Activated T-cell treated with anti-CD3 and anti-CD28 coated beads for 4 hours (primary cell): ENCODE measurements at places on chromosomes 12 and 14.

DNA sequence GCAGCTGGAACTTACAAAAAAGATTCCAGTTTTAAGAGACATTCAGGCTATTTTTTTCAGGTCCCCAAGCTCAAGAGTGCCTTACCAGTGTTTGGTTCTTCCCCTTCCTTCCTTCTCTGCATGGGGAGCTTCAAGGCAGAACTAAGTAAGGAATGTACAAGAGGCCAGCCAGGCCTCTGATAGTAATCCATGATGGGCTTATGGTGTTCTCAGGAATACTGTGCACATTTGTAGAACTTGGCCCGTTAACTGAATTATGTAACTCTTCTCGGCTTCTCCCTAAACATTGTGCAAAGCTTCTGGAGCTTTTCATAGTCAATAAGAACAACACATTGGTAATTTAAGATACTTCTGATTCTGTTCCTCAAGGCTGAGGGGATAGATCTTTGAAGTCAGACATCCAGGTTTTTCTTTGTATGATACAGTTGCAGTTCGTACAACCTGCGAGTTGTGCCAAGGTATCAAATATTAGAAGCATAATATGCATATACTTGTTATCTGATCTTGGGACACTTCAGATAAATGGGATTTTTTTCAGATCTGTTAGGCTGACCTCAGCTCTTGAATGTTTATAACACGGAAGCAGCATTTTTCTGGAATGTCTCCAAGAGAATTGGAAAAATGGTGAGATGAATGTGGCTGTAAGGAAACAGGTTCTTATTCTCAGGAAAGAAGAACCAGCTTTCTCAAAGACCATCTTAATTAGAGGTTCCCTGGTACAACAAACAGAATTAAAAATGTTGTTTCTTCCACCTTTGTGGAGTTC lies 148.6 kb downstream of the ANO4 start:
- no peak for DNase-seq

DNA sequence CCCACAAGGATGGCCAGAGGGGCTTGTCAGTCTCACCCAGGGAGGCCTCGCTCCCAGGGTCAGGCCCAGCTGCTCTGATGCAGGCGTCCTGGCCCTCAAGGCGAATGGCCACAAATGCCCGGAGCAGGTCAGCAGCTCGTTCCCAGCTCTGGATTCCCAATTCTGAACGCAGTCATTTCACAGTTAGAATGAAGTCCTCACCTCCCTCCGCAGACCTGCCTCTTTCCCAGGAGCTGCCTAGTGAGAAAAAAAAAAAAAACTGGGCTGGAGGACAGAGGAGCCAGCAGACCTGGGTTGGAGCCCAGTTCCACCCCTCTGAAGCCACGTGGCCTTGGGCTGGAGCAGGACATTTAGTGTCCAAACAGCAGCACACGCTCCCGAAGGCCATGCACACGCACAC lies 62.2 kb upstream of the DIO3 start:
- DNase-seq: no peak

DNA sequence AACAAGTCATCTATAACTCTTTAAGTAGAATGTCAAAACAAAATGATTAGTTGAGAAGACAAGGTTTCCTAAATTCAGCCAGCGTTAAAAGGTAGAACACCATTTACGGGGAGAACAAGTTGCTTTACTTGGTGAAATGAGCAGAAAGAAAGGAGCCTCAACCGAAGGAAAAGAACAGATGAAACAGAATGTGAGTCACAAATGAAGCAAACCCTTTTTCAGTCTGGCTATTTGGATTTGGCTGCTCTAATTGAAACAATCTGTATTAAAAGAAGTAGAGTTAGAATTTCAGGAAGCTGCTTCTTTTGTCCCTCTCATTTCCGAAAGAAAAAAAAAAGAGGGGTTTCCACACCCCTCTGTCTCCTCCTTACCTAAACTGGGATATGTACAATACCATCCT lies 34.6 kb downstream of the CEP128 start:
- no peak for DNase-seq

DNA sequence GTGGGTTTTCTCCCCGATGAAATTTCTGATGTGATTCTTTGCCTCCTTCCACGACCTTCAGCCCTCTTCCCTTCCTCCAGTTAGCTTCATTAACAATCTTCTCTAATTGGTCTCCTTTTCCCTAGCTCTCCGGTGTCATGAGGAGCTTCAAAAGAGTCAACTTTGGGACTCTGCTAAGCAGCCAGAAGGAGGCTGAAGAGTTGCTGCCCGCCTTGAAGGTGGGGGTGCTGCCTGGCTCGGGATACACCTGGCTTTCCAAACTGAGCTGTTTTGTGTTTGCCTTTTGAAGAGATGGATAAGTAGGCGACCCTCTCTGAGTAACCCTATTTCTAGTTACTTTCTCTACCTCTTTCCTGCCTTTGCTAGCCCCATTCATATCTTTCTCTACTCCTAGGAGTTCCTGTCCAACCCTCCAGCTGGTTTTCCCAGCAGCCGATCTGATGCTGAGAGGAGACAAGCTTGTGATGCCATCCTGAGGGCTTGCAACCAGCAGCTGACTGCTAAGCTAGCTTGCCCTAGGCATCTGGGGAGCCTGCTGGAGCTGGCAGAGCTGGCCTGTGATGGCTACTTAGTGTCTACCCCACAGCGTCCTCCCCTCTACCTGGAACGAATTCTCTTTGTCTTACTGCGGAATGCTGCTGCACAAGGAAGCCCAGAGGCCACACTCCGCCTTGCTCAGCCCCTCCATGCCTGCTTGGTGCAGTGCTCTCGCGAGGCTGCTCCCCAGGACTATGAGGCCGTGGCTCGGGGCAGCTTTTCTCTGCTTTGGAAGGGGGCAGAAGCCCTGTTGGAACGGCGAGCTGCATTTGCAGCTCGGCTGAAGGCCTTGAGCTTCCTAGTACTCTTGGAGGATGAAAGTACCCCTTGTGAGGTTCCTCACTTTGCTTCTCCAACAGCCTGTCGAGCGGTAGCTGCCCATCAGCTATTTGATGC lies 797 bp downstream of the ESPL1 start:
- DNase-seq: no peak

- no peak for DNase-seq
These were observed 906 bp downstream of the LARP4 start for GRCh38 chr12:50401500-50402081.

GRCh38 chr12:40788276-40788675 lies 96.0 kb downstream of the CNTN1 start:
- DNase-seq: no peak

DNA sequence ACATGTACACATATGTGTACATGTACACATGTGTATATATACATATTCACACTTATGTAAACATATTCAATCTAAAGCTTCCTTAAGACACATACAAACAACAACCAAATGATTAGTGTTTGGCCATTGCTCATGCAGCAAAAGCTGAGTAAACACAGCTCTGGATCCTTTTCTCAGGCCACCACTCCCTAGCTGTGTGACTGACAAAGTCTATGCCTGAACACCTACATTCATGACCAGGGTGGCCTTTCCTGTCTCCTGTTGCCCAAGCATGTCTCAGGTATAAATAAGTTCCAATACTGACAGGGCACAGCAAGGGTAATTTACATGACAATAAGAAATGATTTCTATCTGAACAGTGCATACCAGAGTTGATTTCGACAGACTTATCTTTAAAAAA lies 1.4 kb upstream of the PTPRO start:
- no peak for DNase-seq

DNA sequence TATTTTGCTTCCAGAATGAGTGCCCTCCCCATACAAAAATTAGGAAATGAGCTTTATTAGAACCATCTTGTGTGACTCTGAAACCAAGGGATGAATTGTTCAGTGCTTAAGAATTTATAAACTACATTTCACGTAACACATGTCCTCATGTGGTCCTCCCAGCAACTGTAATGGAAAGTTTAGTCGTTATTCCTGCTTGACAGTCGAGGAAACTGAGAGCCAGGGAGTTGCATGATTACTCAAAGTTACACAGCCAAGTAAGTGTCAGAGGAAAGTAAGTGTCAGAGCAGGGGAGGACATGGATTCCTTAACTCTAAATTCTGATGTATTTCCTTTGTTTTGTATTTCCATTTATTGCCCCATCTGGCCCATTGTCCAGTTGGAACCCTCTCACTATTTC lies 453.9 kb downstream of the FUT8 start:
- DNase-seq: no peak

GRCh38 chr14:68841016-68841809 lies 48.3 kb upstream of the ZFP36L1 start:
- DNase-seq: no peak
